Mesenteric fat pad (tissue), 1 donor: ENCODE measurements at places on chromosomes 1 and 21. TPM values are rescaled to one million over a fixed set of nuclear protein-coding genes. Genes with fewer than 3 reads are reported as not detected.

GRCh38 chr21:40819071-40819900, 27.7 kb downstream of the DSCAM start:
- DNase-seq = no peak

DNA sequence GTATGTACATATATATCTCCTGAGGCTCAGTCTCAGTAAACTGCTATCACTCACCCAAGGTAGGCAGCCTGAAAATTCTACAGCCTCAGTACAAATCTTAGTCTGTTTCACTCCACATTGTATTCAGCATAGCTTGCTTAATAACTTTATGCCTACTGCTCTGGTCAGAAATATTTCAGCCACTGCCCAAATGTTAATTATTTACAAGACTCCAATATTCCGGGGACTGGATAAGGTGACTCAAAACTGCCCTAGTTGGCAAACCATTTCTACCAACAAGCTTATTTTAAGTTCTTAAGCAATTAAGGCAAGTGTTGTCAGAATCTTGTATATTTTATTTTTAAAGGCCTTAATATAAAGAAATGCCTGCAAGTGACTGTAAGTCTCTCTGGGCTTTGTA, 114.8 kb downstream of the LRRIQ3 start:
- no peak for DNase-seq

The TRIM45 gene
- 0.64 TPM for total RNA-seq

DNA sequence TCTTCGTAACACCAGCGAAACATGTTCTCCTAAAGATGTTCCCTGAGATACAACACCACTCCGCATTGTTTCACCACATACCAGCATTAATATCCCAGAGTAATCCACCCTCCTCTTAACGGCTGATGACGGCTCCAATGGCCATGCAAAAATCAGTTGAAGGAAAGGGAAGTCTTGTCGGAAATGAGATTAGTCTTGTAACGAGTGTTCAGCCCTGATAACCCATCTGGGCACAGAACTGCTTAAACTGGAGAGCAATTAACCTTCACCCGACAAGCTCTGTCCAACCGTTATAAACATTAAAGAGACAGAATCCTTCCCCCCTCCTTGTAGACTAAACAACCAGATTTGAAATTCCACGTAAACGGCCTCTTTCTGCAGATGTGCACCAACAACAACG, 21.9 kb downstream of the ERG start:
- DNase-seq = no peak

DNA sequence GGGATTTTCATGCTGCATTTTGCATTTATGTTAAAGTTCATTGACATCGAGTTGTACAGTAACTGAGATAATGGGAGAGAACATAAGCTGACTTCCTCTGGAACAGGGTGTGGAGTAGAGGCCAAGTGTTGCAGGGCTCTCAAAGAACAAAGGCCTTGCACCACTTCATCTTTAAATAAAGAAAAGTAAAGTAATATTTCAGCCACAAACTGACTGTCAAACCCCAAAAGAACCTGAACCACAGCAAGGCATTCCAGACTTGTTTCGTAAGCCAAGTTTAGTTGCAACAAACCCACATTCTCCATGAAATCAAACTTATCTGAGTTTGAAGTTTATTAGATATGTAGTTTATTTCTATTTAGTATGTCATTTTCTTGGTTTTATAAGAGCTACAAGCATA, 19.1 kb upstream of the HMGCS2 start:
- no peak for DNase-seq

GRCh38 chr1:197737916-197738315, 37.4 kb downstream of the DENND1B start:
- no peak for DNase-seq

GRCh38 chr1:15331180-15331579, 78.5 kb upstream of the EFHD2 start:
- DNase-seq = no peak

DNA sequence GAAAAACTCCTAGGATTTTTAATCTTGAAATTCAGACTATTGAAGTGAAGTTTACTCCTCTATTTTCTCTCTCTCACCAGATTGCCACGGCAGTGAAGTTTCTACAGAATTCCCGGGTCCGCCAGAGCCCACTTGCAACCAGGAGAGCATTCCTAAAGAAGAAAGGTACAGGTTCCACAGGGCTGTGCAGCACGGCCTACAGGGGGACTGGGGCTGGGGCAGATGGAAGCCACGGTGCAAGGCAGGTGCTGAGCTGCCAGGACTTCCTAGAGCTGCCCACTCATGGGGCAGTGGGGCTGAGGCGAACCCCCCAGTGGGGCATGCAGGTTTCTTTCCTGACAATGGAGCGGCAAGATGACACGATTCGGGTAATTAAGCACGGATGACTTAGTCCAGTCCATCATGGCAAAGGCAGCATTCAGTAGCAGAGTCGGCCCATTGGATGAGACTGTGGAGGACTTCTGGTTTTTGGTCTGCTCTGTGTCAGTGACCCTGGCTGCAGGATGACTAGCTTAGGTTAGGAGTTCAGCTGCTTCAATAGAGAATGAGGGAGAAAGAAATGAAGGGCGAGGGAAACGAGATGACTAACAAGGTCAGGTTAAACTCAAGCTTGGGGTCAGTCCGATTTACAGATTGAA, 61.5 kb downstream of the PEX14 start:
- no peak for DNase-seq

DNA sequence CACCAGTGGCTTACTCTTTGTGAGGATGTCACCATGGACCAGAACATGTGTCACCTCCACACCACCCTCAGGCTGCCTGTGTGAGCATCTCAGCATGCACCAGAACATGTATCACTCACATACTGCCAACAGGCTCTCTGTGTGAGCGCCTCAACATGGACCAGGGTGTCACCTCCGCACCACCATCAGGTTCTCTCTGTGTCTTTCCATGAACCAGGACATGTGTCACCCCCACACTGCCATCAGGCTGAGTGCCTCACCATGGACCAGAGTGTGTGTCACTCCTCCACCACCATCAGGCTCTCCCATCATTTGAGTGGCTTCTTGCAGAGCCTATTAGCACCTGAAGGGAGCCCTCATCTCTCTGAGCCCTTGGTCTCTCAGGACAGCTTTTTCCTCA, 125.2 kb downstream of the ZNF648 start:
- DNase-seq = no peak

- DNase-seq = no peak
Measured at GRCh38 chr1:205013683-205014367, 29.2 kb upstream of the CNTN2 start.

- no peak for DNase-seq
Measured at GRCh38 chr1:219660666-219661463, 48.0 kb upstream of the ZC3H11B start.

- DNase-seq = no peak
Measured at GRCh38 chr1:53046930-53047329, 15.1 kb upstream of the PODN start.

DNA sequence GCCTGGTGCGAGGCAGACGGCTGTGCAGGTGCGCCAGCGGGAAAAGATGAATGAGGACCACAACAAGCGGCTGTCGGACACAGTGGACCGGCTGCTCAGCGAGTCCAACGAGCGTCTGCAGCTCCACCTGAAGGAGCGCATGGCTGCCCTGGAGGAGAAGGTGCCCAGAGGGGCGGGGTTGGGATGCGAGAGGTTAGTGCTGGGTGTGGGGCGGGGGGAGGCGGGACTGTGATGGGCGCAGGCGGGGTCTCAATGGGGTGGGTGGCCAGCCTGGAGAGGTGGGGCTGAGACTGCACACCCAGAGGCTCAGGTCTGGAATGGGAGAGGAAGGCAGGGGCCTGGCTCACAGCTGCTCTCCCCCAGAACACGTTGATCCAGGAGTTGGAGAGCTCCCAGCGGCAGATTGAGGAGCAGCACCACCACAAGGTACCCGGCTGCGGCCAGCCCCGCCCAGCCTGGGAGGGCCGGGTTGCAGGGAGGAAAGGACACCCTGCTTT, 22.3 kb downstream of the PPFIA4 start:
- no peak for DNase-seq

GRCh38 chr1:42052072-42052699, 101.0 kb upstream of the GUCA2B start:
- no peak for DNase-seq

The S100A3 gene
- total RNA-seq = 2.2 TPM

- no peak for DNase-seq
Measured at GRCh38 chr1:197042676-197043341, 24.3 kb downstream of the F13B start.

GRCh38 chr1:196960854-196961253, 16.5 kb upstream of the CFHR5 start:
- no peak for DNase-seq

DNA sequence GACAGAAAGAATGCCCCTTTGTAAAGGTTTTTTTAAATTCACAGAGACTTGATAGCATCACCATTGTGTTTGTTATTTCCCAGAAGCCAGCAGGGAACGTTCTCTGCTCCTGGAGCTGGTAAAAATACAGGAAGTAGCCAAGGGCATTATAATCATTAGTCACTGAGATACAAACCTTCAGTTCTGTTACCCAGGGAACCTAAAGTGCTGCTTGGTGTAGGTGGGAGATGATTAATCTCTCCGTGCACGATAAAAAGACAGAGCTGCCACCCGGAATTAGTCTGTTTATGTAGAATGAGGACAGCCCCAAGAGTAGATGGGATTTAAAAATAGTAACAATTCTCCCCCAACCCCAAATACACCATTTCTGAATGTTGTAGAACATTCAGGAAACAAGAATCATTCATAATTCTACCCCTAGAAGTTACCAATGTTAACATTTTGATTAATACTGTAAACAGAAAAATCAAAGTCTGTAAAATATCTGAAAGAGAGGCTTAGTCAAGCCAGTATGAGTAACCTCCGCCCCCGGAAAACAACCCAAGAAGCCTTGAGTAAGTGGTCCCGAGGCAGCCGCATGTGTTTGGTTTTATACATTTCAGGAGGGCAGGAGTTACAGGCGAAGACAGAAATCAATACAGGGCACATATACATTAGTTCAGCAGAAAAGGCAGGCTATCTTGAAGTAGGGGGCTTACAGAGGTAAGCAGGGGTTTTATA, 45.3 kb upstream of the CTBS start:
- DNase-seq = no peak

The BMP8B gene
- total RNA-seq = 0.74 TPM

DNA sequence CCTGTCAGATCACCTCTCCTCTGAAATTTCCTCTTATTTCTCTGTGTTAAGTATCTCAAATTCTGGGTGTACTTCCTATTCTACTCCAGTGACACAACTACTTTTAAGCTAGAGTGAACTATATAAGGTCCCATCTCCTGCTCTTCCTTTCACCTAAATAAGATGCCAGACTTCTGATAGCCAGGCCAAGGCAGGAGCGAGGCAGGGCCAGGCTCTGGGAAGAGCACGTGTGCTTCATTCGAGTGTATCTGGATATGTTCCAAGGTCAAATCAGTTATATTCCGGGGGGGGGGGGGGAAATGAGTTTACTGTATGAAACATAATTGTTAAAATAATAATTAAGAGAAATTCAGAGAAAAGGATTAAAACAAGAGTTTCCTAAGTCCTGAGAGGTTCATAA, 60.1 kb downstream of the LRRC71 start:
- DNase-seq = no peak

GRCh38 chr21:15279482-15279881, 214.7 kb upstream of the NRIP1 start:
- no peak for DNase-seq

GRCh38 chr21:33384841-33385331, 18.3 kb upstream of the IFNGR2 start:
- no peak for DNase-seq

The IL12RB2 gene
- 3.4 TPM for total RNA-seq

- peak; percentile 89 for DNase-seq
Measured at GRCh38 chr1:216600730-216601609, 122.3 kb downstream of the ESRRG start.

The LY9 gene
- 0.64 TPM for total RNA-seq

DNA sequence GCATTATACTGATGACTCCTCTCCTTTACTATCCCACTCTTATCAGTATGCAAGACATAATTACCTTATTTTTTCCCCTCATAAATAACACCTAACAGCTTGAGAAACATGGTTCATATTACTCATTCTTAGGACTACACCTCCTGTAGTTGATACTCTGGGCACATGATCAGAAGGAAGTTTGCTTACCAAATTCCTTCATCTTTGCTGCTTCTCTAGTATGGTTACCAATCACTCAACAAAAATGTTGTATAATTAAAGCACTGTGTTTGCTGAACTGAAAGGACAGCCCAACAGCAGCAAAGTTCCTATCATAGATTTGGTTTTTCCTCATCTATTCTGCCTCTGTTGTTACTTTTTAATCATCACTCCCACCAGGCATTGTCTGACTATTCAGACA, 586.3 kb downstream of the LRRIQ3 start:
- no peak for DNase-seq

The EPHA8 gene
- not detected for total RNA-seq

- DNase-seq = no peak
Measured at GRCh38 chr1:167276969-167277368, 56.3 kb downstream of the POU2F1 start.

The ADORA1 gene
- 2.7 TPM for total RNA-seq

DNA sequence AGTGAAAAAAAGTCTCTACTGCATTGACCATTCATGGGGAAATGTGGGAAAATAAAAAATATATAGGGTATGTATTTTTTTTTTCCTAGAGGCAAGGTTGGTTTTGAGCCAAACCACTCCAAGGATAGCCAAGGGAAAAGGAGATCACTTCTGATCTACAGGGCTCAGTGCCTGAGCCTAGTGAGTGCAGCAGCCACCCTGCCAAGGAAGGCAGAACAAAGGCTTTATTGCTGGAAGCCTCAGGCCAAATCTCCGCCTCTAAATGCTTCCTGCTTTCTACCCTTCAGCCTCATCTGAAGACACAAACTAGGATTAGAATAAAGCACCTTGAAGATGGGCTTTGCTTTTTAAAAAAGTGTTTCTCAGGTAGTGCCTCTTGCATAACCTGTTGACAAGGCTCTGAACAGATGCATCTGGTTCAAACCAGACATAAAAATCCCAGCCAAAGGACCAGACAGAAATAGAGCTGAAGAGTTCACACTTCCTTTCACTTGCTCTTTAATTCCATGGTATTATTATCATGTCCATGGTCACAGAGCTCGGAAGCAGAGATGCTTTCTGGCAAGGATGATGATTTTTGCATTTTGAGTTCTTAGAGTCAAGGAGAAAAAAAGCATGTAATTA, 10.5 kb downstream of the C1orf115 start:
- no peak for DNase-seq

- no peak for DNase-seq
Measured at GRCh38 chr1:84541679-84542078, 32.6 kb downstream of the CTBS start.

The AGBL4 gene
- total RNA-seq = 0.26 TPM

DNA sequence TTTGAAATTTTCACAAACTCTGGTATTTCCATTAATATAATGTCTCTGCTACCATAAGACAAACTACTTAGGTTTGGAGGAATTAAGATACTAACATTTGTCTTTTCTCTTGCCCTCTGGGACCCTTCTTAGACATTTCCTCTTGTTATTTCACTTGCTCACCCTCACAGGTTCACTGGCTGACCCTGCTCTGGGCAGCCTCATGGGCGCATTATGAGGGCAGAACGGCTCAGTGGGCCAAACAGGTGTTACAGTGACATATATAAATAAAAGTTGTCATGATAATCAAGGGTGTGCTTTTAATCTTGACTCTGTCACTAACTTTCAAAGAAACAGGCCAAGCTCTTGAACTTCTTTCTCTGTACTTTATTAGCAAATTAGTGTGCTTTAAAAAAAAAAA, 46.5 kb downstream of the ZNHIT6 start:
- DNase-seq = no peak
